ENCODE measurements at places on chromosomes 1 and 21. TPM values are rescaled to one million over a fixed set of nuclear protein-coding genes. Genes with fewer than 3 reads are reported as not detected.

KLF17 gene
- not detected for total RNA-seq

HPCAL4 gene
- not detected for total RNA-seq

- peak; percentile 59 for DNase-seq
Measured at GRCh38 chr1:229694053-229694693, 68.1 kb downstream of the URB2 start.

GRCh38 chr1:154951901-154952657, 3.8 kb downstream of the PBXIP1 start:
- no peak for DNase-seq

GRCh38 chr1:145886390-145886789, 724 bp upstream of the ANKRD35 start:
- no peak for DNase-seq

All from ureter (tissue), 1 donor.